Psoas muscle (tissue), 8 donors: ENCODE measurements at places on chromosomes 2 and 18. TPM values are rescaled to one million over a fixed set of nuclear protein-coding genes. Genes with fewer than 3 reads are reported as not detected.
A peak's percentile ranks its signal among the peaks of the same experiment; 100 is the strongest.

The SERPINB10 gene
- 0.39 TPM for total RNA-seq

The PLCD4 gene
- 85.2 TPM for total RNA-seq

The NT5DC4 gene
- not detected for total RNA-seq

The TDRD15 gene
- total RNA-seq = not detected

The CRYGD gene
- not detected for total RNA-seq

The FBXO15 gene
- 0.30 TPM for total RNA-seq

The KLHL30 gene
- 166 TPM for total RNA-seq

The PPP1R1C gene
- total RNA-seq = 0.99 TPM

The MREG gene
- 0.62 TPM for total RNA-seq

DNA sequence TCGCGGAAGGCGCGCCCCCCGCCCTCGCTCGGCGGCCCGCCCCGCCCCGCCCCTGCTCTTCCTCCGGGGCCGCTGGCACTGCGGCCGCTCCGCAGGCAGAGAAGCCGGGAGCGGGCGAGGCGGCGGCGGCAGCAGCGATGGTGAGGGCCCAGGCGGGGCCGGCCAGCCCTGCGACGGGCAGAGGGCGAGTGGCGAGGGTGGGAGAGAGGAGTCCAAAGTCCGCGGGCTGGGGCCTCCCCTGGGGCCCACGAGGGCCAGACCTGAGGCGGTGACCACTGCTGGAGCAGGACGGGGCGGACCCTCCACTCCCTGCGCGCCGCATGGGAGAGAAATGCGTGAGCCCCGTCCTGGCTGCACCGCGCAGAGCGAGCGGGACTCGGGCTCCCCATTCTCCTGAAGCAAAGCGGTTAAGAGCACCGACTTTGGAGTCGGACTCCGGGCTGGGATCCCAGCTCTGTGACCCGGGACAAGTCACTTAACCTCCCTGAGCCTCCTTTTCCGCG lies at the start of gene VAMP5:
Gene VAMP5 (plus strand): TSS at position 78 of the 503 bp plus-strand sequence. CDS start 60 bp downstream, at position 138.
- H3K36me3 ChIP-seq = no peaks in the 10 kb centered on the region
- peaks cover 50% of the 10 kb centered on the region for H3K4me1 ChIP-seq
- peak within 1 kb of the TSS; percentile 89 for H3K27ac ChIP-seq
- H3K27me3 ChIP-seq = no peaks in the 10 kb centered on the region
- peak; percentile 56 for DNase-seq

GRCh38 chr2:84889332-84889731 lies 8.4 kb upstream of the TRABD2A start:
- H3K36me3 ChIP-seq = no peaks in the 10 kb centered on the region
- peaks cover 1% of the 10 kb centered on the region for H3K27me3 ChIP-seq
- H3K4me1 ChIP-seq = no peaks in the 10 kb centered on the region
- H3K4me3 ChIP-seq = no peak overlapping the region
- H3K27ac ChIP-seq = no peak overlapping the region

DNA sequence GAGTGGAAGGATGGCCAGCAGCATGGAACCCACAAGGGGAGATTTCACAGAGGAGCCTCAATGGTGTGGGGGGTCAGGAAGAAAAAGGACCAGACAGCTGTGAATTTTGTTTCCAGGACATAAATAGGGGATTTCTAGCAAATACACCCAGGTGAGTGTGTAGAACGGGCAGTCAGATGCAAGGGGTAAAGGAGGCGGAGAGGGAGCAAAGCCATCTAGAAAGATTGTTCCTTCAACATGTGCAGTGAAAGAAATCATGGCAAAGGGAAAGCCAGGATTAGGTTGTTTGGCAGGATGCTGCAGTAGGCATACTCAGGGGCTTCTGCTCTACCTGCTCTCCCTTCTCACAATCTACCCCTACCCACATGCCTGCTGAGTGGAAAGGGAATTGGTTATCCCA lies 119.4 kb upstream of the EPC2 start:
- no peaks in the 10 kb centered on the region for H3K4me1 ChIP-seq
- DNase-seq = no peak
- H3K4me3 ChIP-seq = no peak overlapping the region
- H3K27ac ChIP-seq = no peak overlapping the region
- H3K27me3 ChIP-seq = peaks cover 2% of the 10 kb centered on the region

DNA sequence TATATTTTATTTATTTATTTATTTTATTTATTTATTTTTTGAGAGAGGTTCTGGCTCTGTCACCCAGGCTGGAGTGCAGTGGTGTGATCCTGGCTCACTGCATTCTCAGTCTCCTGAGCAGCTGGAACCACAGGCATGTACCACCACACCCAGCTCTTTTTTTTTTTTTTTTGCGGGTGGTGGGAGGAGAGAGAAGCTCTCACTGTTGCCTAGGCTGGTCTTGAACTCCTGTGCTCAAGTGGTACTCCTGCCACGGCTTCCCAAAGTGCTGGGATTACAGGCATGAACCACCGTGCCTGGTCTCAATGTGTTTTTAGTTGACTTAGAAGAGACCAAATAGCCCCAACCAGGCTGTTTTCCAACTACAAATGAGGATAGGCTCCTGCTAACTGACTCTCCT lies 80.7 kb downstream of the PDCL3 start:
- no peaks in the 10 kb centered on the region for H3K4me1 ChIP-seq
- no peak overlapping the region for H3K27ac ChIP-seq
- no peak for DNase-seq

GRCh38 chr2:133498662-133499585 lies 69.3 kb downstream of the NCKAP5 start:
- no peak overlapping the region for H3K4me3 ChIP-seq
- H3K4me1 ChIP-seq = no peaks in the 10 kb centered on the region
- no peak overlapping the region for H3K27ac ChIP-seq

GRCh38 chr2:30911327-30911726 lies 104.1 kb upstream of the CAPN13 start:
- no peak for DNase-seq
- no peaks in the 10 kb centered on the region for H3K27me3 ChIP-seq
- H3K4me3 ChIP-seq = no peak overlapping the region
- H3K36me3 ChIP-seq = no peaks in the 10 kb centered on the region
- no peak overlapping the region for H3K27ac ChIP-seq

DNA sequence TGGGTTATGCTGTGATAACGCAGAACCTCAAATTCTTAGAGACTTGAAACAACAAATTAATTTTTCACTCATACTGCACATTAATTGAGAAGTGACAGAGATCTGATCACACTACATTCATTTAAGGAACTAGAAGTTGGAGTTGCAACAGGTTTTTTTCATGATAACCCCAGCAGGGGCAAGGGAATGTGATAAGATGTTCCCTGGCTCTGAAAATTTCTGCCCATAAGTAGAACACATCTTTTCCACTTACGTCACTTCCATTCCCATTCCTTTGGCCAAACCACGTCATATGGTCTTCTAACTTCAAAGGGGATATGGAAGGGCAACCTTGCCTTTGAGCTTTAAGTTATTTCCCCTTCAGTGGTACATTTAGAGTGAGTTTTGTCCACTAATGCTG lies 29.7 kb upstream of the PSME4 start:
- H3K36me3 ChIP-seq = no peaks in the 10 kb centered on the region
- no peak overlapping the region for H3K4me3 ChIP-seq
- no peak for DNase-seq
- no peaks in the 10 kb centered on the region for H3K4me1 ChIP-seq

DNA sequence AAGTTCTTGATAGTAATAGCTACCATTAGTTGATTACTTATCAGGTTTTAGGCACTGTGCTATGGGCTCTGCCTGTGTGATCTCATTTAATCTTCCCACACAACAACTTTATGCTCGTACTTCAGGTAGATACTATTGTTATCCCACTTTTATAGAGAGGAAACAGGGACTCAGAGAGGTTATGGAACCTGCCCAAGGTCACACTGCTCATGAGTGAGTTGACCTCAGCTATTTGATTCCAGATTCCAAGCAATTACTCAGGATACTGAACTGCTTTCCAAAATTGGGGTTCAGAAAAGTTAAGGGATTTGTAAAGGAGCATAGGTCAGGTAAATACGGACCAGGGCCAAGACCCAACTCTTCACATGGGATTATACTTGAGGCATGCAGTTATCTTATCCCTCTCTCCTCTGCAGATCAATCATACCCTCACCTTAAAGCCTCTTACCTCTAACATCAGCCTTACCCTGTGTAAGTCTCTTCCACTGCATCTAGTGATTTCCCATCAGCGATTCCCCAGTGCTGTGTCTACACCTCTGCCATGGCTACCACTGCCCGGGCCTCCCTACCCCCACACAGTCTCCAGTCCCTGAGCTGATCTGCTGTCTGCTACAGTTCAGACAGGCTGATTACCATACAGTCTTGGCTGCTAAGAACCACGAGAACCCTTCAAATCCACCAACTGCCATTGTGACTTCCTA lies 74.4 kb downstream of the ANTXR1 start:
- H3K27ac ChIP-seq = no peak overlapping the region
- no peak for DNase-seq
- no peak overlapping the region for H3K4me3 ChIP-seq
- no peaks in the 10 kb centered on the region for H3K36me3 ChIP-seq
- H3K4me1 ChIP-seq = peaks cover 17% of the 10 kb centered on the region
- no peaks in the 10 kb centered on the region for H3K27me3 ChIP-seq

- H3K36me3 ChIP-seq = no peaks in the 10 kb centered on the region
- H3K4me1 ChIP-seq = peaks cover 36% of the 10 kb centered on the region
- no peaks in the 10 kb centered on the region for H3K27me3 ChIP-seq
These were observed 13.9 kb downstream of the UBE2F start for GRCh38 chr2:237980751-237981150.

GRCh38 chr2:20291106-20291564 lies 59.5 kb downstream of the PUM2 start:
- no peak overlapping the region for H3K27ac ChIP-seq
- no peak for DNase-seq
- no peaks in the 10 kb centered on the region for H3K27me3 ChIP-seq

DNA sequence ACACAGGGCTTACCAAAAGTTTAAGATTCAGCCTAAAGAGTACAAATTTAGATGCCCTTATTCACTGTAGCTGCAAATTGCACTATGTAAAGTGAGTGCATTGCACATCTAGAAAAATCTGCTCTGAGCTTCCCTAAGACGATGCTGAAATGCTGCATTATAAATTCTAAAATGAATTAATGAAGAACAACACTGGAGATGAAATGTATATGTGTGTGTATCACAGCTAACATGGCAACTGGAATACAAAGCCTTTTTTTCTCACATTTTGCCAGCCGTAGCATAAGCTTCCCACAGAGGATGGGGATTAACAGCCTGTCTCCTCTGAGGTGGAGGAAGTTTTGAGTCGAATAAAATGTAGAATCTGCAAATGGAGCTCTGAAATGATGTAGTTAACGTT lies 338.3 kb upstream of the ZEB2 start:
- H3K4me1 ChIP-seq = no peaks in the 10 kb centered on the region
- H3K27ac ChIP-seq = no peak overlapping the region
- no peak overlapping the region for H3K4me3 ChIP-seq
- no peaks in the 10 kb centered on the region for H3K36me3 ChIP-seq
- no peaks in the 10 kb centered on the region for H3K27me3 ChIP-seq

GRCh38 chr2:15092691-15093090 lies 460.2 kb downstream of the LRATD1 start:
- H3K36me3 ChIP-seq = no peaks in the 10 kb centered on the region
- no peak overlapping the region for H3K4me3 ChIP-seq
- no peak overlapping the region for H3K27ac ChIP-seq
- no peak for DNase-seq

- H3K36me3 ChIP-seq = peaks cover 3% of the 10 kb centered on the region
- peak overlapping the region; percentile 98 for H3K4me3 ChIP-seq
- no peaks in the 10 kb centered on the region for H3K27me3 ChIP-seq
- H3K27ac ChIP-seq = peak overlapping the region; percentile 99
These were observed 694 bp downstream of the UNC50 start for GRCh38 chr2:98608962-98609604.

DNA sequence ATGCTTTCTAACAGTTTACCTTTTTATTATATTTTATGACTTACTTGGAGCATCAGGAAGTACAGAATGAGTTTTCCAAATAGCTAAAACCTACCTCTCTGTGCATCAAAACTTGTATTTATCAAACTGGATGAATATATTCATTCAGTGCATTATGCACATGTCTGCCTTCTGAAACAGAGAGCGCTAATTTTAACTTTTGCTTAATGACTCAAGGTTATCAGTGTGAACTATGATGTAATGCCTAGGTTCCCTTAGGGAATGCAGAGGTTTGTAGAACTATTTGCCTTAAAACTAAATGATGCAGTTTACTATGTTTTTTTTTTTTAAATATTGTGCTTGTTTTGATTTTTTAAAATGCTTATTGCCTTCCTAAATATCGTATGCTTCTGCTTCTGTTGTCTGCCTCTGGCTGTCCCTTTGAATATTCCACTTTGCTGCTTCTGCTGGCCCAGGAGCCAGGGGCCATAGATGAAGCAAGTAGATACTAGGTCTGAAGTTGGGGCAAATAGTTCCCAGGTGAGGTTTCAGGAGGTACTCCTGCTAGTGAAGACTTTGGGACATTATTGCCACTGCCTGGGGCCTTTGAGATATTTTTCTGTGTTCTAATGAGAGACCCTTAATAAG lies 16.5 kb downstream of the TMEM178A start:
- peaks cover 4% of the 10 kb centered on the region for H3K4me1 ChIP-seq
- H3K36me3 ChIP-seq = no peaks in the 10 kb centered on the region
- H3K4me3 ChIP-seq = no peak overlapping the region

GRCh38 chr2:239684271-239684810 lies 283.5 kb upstream of the HDAC4 start:
- H3K27ac ChIP-seq = no peak overlapping the region
- DNase-seq = no peak
- no peaks in the 10 kb centered on the region for H3K4me1 ChIP-seq
- no peaks in the 10 kb centered on the region for H3K36me3 ChIP-seq
- no peaks in the 10 kb centered on the region for H3K27me3 ChIP-seq
- no peak overlapping the region for H3K4me3 ChIP-seq

DNA sequence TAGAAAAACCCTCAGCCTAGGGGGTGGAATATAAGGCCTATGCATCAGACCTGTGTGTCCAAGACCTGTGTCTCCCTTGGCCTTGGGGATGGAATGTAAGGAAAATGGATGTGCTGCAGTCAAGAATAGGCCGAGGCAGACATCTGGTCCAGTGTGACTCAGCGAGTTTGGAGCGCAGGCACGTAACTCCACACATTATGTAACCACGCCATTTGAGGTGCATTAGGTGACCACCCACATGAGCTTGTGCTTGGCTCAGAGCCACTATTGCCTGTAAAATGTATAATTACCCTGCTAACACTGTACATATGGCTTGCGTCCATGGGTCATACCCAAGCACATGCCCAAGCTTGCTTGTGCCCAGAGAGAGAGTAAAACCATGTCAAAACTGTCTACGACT lies 580.9 kb upstream of the HNMT start:
- no peak overlapping the region for H3K27ac ChIP-seq
- H3K4me1 ChIP-seq = no peaks in the 10 kb centered on the region
- DNase-seq = no peak
- H3K4me3 ChIP-seq = no peak overlapping the region
- no peaks in the 10 kb centered on the region for H3K36me3 ChIP-seq
- no peaks in the 10 kb centered on the region for H3K27me3 ChIP-seq

- no peak overlapping the region for H3K27ac ChIP-seq
- H3K36me3 ChIP-seq = no peaks in the 10 kb centered on the region
- H3K27me3 ChIP-seq = no peaks in the 10 kb centered on the region
- no peak for DNase-seq
- no peaks in the 10 kb centered on the region for H3K4me1 ChIP-seq
These were observed 731.3 kb upstream of the RAB6C start for GRCh38 chr2:129248198-129248597.

- H3K4me3 ChIP-seq = no peak overlapping the region
- H3K4me1 ChIP-seq = no peaks in the 10 kb centered on the region
- H3K27me3 ChIP-seq = no peaks in the 10 kb centered on the region
These were observed 229.0 kb upstream of the HS6ST1 start for GRCh38 chr2:128547667-128548066.
